CD4-positive, alpha-beta T cell treated with Interleukin-12 subunit alpha and Interleukin-12 subunit beta, for 1 hour (primary cell): ENCODE measurements at places on chromosomes 16 and 17.

DNA sequence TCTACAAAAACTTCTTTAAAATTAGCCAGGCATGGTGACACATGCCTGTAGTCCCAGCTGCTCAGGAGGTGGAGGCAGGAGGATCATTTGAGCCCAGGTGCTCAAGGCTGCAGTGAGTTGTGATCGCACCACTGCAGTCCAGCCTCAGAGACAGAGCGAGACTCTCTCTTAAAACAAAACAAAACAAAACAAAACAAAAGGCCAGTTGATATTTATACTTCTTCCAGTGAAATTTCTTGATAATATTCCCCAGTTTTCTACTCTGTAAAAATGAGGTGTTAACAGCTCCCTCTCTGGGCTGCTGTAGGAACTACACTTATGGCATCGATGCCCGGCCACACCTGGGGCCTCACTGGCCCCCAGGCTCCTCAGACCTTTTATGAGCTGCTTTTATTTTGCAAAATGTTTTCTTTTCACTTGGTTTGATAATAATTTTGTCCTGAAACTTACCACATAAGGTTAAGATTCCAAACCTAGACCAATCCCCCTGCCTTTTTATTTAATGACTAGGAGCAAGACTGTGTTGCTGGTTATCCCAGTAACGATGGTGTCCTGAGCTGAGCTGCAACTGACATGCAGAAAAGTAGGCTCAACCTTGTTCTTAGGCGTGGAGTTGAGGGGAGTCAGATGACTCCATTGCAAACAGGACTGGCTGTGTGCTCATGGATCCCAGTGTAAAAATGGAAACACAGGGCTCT lies 17.6 kb downstream of the MAPK8IP3 start:
- peak; percentile 50 for DNase-seq

- DNase-seq, result no peak
Observed at GRCh38 chr16:11437069-11437468, 91.8 kb downstream of the RMI2 start.

- DNase-seq, result no peak
Observed at GRCh38 chr16:70306880-70307279, 7.9 kb downstream of the DDX19B start.

- no peak for DNase-seq
Observed at GRCh38 chr16:8885674-8886592, 3.8 kb downstream of the LITAFD start.

- DNase-seq, result no peak
Observed at GRCh38 chr17:67412032-67412431, 35.0 kb downstream of the PITPNC1 start.

GRCh38 chr17:70929226-70929625 lies 759.9 kb downstream of the KCNJ2 start:
- no peak for DNase-seq

- no peak for DNase-seq
Observed at GRCh38 chr17:79573196-79573896, 37.5 kb downstream of the RBFOX3 start.

GRCh38 chr16:80507538-80507937 lies 33.3 kb upstream of the DYNLRB2 start:
- DNase-seq, result no peak

DNA sequence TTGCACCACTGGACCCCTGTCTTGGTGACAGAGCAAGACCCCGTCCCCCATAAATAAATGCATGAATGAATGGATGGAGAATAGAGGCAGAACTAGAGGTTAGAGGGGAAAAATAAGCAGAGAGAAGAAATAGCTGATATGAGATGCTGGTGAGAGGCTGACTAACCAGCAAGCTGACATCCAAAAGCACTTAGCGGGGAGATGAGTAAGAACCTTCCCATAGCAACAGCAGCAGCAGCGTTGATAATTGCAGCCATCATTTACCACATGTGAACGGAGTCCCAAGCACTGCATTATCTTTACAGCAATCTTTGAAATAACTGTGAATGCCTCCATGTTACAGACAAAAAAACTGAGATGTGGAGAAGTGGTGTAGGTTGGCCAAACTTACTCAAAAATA lies 777.3 kb upstream of the EEF2KMT start:
- no peak for DNase-seq

- DNase-seq, result no peak
Observed at GRCh38 chr16:14350626-14351025, 279.4 kb downstream of the PARN start.

- DNase-seq, result no peak
Observed at GRCh38 chr16:83701494-83701893, 106.3 kb upstream of the HSBP1 start.

DNA sequence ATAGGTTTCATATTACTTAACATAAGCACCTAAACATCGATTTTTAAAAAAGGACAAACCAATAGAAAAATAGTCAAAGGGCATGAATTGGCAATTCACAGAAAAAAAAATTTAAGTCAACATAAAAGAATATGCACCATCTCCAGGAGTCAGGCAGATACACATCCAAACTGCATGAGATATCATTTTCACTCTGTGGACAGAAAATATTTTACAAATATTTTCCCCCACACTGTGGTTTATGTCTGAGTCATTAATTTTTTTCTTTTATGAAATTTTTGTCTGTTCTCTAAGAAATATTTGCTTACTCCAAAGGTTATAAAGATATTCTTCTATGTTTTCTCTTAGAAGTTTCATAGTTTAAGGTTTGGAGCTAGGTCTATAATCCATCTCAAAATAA lies 74.4 kb upstream of the DNAH17 start:
- DNase-seq, result no peak

GRCh38 chr16:13178318-13178717 lies 276.9 kb downstream of the SHISA9 start:
- no peak for DNase-seq

GRCh38 chr17:82475458-82475857 lies 16.9 kb downstream of the NARF start:
- no peak for DNase-seq

GRCh38 chr16:27347930-27348685 lies 34.3 kb downstream of the IL4R start:
- DNase-seq, result no peak

DNA sequence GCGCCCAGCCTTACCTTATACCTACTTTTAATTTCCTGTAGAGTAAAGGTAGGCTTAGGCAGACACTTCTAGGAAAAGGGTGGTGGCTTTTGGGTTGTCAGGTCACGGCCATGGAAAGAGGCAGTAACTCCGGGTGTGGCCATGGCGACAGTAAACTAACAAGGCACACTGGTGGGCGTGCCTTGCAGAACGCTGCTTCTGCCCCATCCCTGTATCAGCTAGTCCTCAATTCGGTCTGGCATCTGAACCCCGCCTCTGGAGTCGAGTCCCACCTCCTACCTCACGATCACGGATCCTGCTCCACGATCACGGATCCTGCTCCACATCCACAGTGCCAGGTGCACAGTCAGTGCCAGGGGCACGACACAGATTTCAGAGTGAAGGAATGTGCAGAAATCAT lies 5.6 kb downstream of the ADCY9 start:
- no peak for DNase-seq

DNA sequence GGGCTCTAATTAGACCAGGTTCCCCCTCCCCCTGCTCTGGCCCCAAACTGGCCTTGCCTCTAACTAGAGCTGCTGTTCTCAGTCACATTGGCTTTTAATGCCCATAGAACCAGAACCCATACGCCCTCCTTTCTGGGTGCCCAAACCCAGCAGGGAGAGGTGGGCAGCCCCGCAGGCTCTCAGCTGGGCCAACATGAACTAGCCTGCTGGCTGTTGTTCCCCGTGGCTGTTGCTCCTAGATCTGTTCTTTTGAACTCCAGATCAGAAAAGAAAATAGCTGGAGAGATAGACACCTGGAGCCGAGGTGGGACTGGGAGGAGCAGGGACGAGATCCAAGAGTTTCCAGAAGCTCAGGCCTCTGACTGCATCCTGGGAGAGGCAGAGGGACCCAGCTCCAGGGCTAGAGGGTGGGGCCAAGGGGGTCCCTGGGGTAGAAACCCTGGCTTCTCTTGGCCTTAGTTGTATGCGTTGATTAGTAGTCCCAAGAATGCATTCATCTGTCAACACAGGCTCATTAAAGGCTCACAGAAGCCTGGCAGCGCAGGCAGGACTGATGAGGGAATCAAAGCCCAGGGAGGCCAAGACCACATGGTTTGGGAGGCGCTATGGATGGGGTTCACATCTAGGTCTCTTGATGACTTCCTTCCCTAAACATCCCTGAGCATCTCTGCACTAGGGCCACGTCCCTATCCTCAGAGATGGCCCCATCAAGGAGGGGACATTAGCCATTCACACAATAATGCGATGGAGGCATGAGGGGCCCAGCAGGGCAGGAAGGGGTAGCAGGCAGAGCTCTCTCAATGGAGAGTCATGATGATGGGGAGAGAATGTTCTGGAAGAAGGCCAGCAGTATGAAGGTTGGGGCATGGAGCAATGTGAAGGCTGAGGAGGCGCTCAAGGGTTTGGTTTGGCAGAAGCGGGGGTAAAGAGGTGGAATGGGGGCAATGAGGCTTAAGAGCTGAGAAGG lies 1.3 kb upstream of the CPSF4L start:
- no peak for DNase-seq

- DNase-seq, result peak; percentile 60
Observed at GRCh38 chr17:31492880-31493655, 101.6 kb downstream of the RAB11FIP4 start.

GRCh38 chr16:86619239-86619794 lies 41.0 kb downstream of the FOXL1 start:
- no peak for DNase-seq

DNA sequence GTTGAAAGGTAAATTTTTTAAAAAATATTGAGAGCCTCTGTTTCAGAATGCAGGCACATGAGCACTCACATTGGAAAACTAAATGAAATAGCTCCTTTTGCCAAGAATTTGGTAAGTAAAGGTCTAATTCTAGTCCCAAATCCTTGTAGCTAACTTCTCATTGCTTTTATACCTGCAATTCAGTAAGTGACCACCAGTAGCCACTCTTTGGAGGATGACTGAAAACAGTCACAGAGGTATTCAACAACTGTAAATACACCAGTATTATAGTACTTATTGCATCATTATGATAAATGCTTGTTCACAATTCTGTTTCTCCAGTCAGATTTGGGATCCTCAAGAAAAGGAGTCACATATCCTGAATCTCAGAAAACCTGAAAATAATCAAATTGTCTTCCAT lies 562.4 kb upstream of the CDH11 start:
- DNase-seq, result no peak

- DNase-seq, result no peak
Observed at GRCh38 chr17:73890831-73891405, 246.7 kb upstream of the SDK2 start.

DNA sequence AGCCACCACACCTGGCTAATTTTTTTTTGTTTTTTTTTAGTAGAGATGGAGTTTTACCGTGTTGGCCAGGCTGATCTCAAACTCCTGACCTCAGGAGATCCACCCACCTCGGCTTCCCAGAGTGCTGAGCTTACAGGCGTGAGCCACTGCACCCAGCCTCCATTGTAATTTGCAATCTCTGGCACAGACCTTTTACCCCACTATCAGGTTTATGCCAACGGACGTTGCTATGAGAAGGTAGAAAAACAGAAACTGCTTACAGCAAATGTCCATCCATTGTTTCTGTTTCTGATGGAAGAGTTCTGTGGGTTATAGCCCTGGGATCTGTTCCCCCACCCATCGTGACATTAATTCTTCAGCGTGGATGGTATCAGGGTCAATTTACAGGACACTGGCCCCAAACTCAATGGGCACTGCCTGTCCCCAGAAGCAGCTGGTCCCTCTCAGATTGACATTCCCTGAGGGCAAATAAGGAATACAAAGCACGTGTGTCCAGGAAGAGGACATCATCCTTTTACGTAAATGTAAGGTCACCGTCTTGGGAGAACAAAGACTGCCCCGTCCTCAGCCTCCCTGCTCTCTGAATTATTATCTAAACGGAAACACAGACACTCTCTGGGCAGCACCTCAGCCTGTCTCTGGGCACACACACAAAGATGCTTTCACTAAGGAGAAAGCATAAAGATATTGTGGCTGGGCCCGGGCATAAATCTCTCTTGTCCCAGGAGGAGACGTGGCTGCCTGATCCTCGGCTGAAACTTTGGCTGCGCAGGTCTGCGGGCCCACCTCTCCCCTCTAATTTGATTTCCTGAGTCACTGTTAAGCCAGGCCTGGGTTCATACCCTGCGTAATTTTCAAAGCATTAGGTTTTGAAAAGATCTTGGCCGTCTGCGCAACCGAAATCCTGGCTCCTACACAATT lies 5.2 kb downstream of the KCNG4 start:
- DNase-seq, result no peak

GRCh38 chr17:74431568-74432423 lies at the start of gene GPRC5C:
TSS of gene GPRC5C (plus strand) at chr17:74432088. CDS start at chr17:74439777, 7,689 bp downstream.
- peak; percentile 46 for DNase-seq

GRCh38 chr17:75288770-75289114 lies 491 bp downstream of the SLC25A19 start:
- DNase-seq, result no peak
